ENCODE measurements at places on chromosomes 4 and X.

GRCh38 chr4:87580057-87580456 is 28.3 kb upstream of the DSPP start:
- no peak for DNase-seq

GRCh38 chr4:184280591-184281071 is 63.0 kb upstream of the ENPP6 start:
- DNase-seq, result peak; percentile 43

DNA sequence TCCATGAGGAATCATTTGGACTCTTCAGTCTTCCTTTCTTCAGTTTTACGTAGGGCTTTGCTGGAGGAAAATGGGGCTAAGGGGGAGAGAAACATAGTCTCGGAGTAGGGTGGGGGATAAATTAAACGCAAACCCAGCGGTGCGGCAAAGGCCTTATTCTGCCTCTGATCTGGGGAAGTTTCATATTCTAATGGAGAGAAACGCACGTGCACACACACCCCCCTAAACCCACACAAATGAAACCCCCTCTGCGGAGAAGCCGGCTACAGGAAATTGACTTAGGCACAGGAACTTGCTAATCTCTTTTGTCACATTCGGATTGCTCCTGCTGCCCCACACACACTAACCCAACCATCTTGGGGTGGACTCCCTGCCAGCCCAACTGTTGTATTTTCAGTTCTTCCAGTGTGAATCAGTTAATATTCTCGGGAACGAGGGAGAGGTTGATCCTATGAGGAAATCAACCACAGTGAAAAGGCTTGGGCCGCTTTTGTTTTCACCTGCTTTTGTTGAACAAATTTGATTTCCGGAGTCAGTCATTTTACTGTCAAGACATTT is at the start of gene RHOH:
RHOH (plus strand) TSS at position 308 of the 558 bp plus-strand sequence. CDS start 46,356 bp downstream, outside the sequence.
- DNase-seq, result peak; percentile 86

- no peak for DNase-seq
These were observed 12.3 kb downstream of the ETDA start for GRCh38 chrX:135264206-135264605.

DNA sequence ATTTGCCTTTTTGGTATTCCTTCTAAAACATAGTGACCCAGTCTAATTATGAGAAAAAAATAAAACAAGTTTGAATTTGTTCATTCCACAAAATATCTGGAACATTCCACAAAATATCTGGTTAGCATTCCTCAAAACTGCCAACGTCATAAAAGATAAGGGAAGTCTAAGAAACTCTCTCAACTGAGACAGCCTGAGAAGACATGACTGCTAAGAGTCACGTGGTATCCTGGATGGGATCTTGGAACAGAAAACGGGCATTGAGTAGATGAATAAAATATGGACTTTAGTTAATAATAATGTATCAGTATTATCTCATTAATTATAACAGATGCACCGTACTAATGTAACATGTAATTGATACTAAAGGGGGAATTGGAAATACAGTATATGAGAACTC is 280.9 kb downstream of the ARAP2 start:
- DNase-seq, result no peak

DNA sequence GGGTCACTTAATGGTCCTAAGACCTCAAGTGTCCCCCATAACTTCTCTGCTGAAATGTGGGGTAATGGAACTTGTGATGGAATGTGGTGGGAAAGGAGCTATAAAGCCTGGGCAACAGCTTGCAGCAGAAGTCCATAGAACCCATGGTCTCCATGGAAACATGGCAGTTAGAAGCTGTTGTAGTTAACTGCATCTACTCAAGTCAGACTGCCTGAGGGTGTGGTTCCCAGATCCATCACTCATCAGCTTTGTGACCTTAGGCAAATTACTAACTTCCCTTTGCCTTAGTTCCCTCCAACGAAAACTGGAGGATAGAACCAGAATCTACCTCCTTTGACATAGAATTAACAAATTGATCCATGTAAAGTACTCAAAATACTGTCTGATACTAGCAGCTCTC is 113.0 kb downstream of the SPATA18 start:
- DNase-seq, result no peak

- no peak for DNase-seq
These were observed 76.0 kb upstream of the GIMD1 start for GRCh38 chr4:106444557-106444956.

DNA sequence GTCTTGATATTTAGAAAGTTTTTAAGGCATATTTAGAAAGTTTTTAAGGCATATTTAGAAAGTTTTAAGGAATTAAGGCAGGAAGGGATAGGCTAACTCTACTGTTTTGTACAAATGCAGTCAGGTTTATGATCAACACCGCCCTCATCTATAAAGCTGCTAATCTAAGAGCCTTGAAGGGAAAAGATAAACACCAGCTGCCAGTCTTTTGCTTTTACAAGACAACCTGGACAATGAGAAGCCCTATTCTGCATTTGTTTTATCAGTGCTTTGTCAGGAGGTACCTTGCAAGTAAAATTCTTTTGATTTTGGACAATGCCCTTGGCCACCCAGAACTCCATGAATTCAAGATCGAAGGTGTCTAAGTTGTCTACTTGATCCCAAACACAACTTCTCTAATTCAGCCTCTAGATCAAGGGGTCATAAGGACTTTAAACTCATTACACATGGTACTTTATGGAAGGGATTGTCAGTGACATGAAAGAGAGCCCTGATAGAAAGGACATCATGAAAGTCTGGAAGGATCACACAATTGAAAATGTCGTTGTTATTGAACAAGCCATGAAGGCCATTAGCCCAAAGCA is 39.8 kb downstream of the IL15 start:
- DNase-seq, result no peak

DNA sequence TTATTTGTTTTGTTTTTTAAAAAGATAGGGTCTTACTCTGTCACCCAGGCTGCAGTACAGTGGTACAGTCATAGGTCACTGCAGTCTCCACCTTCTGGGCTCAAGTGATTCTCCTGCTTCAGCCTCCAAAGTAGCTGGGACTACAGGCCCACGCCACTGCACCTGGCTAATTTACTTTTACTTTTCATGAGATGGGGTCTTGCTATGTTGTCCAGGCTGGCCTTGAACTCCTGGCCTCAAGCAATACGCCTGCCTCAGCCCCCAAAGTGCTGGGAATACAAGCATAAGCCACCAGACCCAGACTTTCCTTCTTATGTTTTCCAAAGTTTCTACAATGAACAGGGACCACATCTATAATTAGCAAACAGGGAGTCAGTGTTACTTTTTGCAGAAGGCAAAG is 37.9 kb upstream of the MXD4 start:
- DNase-seq, result no peak

Measured in central memory CD4-positive, alpha-beta T cell (primary cell).